ENCODE measurements at places on chromosomes 11 and 22.

DNA sequence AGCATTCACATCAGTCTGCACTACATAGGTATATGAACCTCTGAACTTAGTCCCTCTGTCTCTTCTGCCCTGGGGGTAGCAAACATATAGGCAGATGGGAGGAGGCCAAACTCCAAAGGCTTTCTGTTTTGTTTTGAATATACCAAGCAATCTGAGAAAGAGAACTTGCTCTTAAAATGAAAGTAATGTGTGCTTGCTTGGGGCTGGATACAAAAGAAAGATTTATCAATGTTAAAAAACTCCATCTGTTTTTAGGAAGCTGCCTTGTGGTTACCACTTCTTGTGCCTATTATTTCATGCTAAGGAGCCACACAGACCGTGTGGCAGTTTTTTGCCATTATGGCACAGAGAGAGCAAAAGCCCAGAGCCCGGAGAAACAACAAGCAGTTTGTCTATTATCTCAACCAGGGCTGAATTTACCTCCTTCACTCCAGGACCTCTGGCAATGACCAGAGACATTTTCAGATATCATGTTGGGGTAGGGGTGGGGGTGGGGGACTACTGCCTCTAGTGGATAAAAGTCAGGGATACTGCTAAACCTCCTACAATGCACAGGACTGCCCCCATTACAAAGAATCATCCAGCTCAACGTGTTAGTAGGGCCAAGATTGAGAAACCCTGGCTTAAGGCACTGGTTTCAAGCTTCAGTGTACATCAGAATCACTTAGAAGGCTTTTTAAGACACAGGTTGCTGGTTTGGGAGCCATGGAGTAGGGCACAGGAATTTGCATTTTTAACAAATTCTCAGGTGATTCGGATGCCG, 124.2 kb downstream of the APIP start:
- peak; percentile 20 for DNase-seq

DNA sequence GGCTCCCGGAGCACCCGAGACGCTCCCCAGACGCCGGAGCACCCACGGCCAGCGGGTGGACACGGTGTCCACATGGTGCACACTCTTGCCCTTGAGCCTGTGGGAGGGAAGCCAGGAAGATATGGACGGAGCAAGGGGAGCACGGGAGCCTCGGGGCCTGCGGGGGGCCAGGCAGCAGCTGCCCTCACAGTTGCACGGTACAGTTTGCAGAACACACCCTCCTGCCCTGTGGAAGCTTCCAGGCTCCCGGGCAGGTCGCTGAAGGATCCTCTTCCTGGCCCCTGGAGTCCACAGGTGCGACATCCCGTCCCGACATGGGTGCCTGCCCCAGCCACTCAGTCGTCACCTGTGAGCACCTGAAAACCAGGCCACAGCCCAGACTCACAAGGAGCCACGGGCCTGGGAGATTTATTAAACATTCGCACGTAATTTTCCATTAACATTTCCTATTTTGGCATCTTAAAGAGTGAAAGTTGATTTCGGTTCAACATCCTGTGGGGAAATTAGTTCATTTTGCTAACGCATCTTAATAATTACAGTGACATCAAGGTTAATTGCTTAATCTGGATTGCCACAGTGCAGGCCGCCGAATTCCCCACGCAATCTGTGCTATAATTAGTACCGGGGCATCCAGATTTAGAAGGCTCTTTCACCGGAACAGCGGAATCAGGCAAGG, 253.3 kb downstream of the BRD1 start:
- no peak for DNase-seq

DNA sequence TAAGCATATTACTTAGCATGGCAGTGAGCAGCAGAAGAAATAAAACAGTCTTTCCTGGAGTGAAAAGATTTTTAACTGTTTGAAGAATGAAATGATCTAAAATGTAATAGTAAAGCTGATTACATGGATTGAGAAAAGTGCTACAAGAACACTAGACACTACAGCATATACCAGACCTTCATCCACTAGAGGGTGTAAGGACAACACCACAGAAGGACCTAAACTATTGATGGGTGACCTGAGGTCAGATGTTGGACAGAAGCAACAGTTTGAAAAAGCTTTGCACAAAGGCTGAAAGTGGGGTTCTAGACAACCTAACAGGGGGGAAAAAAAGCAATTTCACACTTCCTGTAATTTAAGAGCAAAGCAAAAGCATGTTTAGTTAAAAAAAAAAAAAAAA, 97.7 kb downstream of the RBFOX2 start:
- no peak for DNase-seq

- no peak for DNase-seq
Observed at GRCh38 chr11:127564810-127565209, 564.2 kb upstream of the KIRREL3 start.

DNA sequence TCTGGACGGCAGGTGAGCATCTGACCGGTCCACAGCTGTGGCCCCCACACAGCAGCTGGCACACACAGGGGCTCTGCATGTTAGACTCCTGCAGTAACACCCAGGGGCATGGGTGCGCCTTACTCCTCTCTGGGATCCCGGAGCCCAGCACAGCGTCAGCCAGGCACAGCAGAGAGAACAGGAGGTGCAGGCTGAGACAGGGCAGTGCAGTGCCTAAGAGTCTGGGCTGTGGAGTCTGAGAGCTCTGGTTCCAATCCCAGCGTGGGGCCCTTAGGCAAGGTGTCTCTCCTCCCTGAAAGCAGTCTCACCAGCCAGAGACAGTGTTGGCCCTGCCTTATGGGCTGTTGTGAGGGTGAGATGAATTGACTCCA, 2.3 kb downstream of the NUDT8 start:
- no peak for DNase-seq

DNA sequence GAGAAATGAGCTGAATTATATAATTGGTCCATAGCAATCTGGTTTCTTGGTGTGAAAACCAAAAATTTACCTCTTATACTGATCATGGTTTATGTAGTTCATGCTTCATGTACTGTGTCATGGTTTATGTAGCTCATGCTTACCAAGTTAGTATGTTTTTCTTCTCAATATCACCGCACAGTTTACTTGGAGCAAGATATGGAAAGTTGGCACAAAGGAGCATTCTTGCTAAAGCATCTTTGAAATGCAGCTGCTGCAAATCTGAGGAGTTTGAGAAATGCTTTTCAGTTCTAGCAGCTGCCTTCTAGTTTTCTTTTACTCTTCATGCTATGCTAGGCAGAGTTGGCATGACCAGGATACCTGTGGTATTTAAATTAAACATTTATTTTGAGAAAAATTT, 4.5 kb downstream of the OR10G7 start:
- no peak for DNase-seq

- DNase-seq, result no peak
Observed at GRCh38 chr11:113419454-113420003, 31.9 kb downstream of the ANKK1 start.

DNA sequence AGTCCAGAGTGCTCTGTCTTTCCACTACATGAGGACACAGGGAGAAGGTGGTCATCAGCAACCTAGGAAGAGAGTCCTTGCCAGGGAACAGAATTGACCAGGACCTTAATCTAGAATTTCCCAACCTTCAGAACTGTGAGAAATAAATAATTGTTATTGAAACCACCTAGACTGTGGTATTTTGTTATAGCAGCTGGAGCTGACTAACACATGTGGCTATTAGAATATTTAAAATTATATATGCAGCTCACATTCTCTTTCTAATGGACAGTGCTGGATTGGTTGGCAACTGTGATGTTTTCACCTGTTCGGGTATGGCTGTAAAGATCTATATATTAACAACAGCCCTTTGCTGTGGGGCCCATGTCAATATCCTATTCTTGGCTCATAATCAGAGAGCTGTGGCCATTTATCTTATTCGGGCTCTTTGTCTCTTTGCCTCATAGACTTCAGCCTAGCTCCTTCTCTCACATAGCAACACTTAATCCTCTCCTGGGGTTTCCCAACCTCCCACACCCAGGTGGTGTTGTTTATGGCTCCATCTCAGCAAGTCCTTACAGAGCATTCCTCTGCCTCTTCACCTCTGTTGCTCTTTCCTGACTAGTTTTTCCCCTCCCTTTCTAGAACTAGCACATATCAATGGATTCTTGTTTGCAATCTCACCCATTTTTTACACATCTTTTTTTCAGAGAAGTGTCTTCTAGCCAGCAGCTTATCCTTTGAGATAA, 46.4 kb upstream of the AMOTL1 start:
- DNase-seq, result no peak

DNA sequence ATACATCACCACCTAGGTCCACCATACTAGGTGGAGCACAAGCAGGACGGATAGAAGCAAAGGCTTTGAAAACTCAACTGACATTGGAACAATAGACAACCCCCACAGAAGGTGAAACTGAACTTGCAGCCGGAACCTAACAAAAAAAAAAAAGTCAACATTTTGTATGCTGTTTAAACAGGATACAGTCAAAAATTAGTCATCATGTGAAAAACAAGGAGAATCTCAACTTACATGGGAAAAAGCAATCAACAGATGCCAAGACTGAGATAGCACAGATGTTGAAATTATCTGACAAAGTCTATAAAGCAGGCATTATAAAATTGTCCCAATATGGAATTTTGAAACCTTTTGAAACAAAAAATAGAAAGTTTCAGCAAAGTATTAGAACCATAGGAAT, 123.8 kb downstream of the RAB38 start:
- no peak for DNase-seq

GRCh38 chr11:8273287-8273686, 9.6 kb upstream of the LMO1 start:
- DNase-seq, result no peak

DNA sequence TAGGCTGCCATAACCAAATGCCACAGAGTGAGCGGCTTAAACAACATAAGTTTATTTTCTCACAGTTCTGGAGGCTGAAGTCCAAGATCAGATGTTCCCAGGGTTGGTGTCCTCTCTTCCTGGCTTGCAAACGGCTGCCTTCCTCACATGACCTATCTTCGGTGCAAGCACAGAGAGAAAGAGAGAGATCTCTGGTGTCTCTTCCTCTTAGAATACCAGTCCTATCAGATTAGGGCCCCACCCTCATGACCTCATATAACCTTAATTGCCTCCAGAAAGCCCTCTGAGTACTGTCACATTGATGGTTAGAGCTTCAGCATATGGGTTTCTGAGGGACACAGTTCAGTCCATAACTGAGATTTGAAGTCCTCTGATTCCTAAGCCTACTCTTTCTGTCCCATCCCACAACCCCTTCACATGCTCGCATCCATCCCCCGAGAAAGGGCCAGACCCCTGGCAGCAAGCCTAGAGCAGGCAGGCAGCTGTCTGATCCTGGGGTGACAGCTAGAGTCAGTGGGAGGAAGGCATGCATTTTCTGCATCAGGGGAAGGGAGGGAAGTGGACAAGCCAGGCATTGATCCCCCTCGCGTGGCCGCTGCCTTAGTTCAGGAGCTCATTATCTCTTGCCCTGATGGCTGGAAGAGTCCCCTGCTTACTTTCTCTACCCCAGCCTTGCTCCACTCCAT, 114.1 kb downstream of the FAR1 start:
- no peak for DNase-seq

- peak; percentile 37 for DNase-seq
Observed at GRCh38 chr22:37244922-37245722, 1.1 kb upstream of the RAC2 start.

DNA sequence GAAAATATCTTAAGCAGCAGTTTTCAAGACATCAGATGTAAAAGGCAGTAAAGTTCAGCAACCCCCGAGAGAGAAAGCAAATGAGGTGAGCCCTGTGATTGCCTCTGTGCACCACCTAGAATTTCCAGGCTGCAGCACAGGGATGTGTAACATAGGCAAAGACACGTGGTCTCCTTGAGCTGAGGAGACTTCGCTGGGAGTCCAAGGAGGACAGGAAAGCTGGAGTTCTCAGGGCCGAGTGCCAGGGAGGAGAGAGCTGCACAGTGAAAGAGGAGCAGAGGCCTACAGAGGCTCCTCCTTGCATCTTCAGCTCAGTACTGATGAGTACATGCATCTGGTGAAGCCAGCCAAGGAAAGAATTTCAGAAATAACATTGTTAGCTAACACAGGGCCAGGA, 17.6 kb upstream of the TOLLIP start:
- DNase-seq, result no peak

DNA sequence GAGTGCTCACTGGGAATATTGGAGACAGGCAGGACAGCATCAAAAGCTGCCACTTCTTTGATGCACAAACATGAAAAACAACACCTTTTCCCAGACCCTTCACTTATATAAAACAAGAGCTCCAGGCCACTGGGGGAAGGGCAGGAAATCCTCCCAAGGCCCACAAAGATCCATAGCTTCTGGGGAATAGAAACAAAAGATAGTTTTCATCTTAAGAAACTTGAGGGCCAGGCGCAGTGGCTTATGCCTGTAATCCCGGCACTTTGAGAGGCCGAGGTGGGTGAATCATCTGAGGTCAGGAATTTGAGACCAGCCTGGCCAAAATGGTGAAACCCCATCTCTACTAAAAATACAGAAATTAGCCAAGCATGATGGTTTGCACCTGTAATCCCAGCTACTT, 15.3 kb downstream of the RTL6 start:
- DNase-seq, result no peak

DNA sequence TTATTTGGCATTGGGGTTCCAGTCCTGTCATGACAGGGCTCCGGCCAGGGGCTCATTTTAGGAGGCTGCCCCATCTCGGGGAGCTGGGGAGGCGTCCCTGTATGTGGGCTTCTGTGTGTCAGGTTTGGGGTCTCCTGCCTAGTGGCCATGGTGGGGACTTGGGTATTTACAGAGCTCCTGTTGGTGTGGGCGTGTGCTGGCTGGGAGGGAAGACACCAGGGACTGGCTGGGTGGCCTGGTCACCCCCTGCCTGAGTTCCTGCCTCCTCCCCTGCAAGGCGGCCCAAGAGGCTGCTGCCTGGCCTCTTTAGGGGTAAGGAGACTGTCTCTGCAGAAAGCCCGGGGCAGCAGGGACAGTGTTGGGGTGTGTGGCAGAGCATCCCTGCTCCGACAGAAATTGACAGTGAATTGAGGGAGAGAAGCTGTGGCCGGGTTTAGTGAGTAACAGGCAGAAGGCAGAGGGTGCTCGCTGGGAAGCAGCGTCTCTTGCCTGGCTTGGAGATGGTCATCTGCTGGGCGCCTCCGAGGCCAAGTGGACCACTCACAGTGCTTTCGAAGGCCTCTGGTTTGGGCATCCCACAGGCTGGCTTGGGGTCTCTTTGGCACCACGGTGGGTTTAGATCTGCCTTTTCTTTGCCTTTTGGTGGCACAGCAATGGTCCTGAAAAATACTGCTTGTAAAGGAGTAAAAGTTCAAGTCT, 40.3 kb upstream of the GRAMD4 start:
- no peak for DNase-seq

- no peak for DNase-seq
Observed at GRCh38 chr11:84544566-84544965, 1082.6 kb downstream of the DLG2 start.

DNA sequence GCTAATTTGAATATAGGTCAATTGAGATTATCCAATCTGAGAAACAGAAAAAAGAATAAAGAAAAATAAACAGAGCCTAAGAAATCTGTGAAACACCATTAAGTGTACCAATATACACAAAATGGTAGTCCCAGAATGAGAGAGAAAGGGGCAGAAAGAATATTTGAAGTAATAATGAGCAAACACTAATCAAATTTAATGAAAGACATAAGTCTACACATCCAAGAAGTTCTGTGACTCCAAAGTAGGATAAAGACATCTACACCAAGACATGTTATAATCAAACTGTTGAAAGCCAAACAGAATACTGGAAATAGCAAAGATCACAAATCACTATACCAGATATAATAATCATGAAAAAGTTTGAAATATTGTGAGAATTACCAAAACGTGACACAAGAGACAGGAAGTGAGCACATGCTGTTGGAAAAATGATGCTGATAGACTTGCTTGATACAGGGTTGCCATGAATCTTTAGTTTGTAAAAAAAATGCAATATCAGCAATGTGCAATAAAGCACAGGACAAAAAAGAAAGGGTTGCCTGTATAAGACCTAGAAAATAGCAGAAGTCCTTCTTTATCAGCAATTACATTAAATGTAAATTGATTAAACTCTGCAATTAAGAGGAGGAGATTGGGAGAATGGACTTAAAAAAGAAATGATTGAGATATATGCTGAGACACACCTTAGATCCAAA, 75.8 kb downstream of the RNF169 start:
- DNase-seq, result no peak

Measured in hematopoietic multipotent progenitor cell (in vitro differentiated cells).